ENCODE measurements at places on chromosomes 3 and 15. TPM values are rescaled to one million over a fixed set of nuclear protein-coding genes. Genes with fewer than 3 reads are reported as not detected.

DNA sequence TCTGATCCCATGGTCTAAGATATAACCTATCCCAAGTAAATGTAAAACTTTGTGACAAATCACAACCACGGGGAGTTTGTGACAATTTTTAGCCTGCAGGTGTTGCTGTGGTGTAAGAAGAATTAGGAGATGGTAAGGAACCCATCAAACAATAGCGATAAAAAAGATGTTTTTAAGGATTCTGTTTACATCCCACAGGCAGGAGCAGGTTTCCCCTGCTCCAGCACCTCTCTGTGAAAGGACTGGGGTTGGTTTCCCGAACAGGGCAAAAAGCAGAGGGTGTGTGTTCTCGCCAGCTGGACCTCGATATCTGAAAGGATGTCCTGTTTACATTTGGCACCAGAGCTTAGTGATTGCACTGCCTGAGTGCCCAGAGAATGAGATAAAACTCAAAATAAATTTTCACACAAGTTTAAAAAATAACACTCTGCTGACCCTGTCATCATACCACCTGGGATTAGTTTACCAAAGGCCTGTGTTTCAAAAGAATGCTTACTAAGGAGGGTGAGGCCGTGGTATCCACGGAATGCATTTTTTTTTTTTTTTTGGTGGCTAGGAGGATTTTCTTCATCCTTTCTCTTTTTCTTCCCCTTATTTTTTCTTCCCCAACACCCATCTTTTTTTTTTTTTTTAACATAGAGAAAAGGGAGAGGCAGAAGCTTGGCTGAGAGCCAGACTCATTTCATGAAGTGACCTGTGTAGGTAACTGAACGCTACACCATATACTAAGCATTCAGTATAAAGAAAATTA lies 151.8 kb upstream of the DPH6 start:
- DNase-seq = no peak

GRCh38 chr3:5888851-5889250 lies 701.3 kb downstream of the EDEM1 start:
- DNase-seq = no peak

DNA sequence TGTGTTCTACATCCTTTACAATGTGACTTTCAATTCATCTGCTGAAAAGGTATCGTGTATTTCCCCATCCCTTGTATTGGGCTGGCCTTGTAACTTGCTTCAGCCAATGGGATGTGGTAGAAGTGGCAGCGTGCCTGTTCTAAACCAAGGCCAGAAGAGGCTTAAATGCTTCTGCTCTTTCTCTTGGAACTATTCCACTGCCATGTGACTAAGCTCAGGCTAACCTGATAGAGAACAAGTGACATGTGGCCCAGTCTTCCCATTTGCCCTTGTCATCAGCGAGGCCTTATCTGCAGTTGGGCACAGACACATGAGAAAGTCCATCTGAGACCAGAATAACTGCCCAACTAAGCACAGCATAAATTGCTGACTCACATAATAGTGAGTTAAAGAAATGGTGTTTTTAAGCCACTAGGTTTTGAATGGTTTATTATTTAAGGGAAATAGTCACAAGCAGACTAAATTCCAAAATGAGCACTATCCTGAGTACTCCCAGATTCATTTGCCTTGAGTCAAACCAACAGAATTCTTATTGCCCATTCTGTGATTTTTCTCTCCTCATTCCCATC lies 230.2 kb downstream of the CPNE4 start:
- DNase-seq = no peak

GRCh38 chr3:151969026-151969642 lies 95.7 kb downstream of the SUCNR1 start:
- no peak for DNase-seq

- DNase-seq = no peak
These were observed 67.9 kb downstream of the IQSEC1 start for GRCh38 chr3:13005301-13005700.

GRCh38 chr3:46862369-46863025 lies 747 bp downstream of the MYL3 start:
- peak; percentile 76 for DNase-seq

GRCh38 chr3:64157150-64158035 lies 67.9 kb downstream of the PRICKLE2 start:
- no peak for DNase-seq

DNA sequence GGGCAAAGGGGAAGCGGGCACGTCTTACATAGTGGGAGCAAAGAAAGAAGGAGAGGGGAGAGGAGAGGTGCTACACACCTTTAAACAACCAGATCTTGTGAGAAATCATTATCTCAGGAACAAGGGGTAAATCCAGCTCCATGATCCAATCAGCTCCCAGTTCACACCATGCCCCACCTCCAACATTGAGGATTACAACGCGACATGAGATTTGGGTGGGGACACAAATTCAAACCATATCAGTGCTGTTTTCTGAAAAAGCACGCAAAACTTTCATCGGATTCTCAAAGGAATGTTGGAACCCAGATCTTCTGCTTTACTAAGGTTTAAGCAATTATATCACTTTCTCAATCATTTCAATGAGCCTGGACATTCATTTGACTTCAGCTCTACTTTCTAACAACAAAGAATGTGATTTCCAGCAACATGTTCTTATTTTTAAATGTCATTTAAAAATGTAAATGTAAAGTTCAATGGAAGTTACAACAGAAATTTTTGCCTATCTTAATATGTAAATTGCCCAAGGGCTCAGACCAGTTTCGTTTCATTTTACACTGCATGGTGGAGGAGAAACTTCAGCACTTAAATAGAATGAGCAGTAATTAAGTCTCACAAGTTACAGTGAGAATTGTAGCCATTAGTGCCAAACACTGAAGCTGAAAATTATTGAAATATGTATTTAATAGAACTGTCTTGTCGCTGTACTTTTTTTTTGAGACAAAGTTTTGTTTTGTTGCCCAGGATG lies 8.4 kb upstream of the CCDC54 start:
- no peak for DNase-seq

The XIRP1 gene
- not detected for total RNA-seq

The FEZF2 gene
- total RNA-seq = not detected

The TRANK1 gene
- total RNA-seq = 3.7 TPM

The SLC22A14 gene
- not detected for total RNA-seq

The ISLR gene
- 28.4 TPM for total RNA-seq

The GOLIM4 gene
- total RNA-seq = 18.9 TPM

The GOLGA6D gene
- 1.3 TPM for total RNA-seq
